ENCODE measurements at places on chromosomes 13 and 19. TPM values are rescaled to one million over a fixed set of nuclear protein-coding genes. Genes with fewer than 3 reads are reported as not detected.

Gene ZSCAN4
- polyA plus RNA-seq = not detected

DNA sequence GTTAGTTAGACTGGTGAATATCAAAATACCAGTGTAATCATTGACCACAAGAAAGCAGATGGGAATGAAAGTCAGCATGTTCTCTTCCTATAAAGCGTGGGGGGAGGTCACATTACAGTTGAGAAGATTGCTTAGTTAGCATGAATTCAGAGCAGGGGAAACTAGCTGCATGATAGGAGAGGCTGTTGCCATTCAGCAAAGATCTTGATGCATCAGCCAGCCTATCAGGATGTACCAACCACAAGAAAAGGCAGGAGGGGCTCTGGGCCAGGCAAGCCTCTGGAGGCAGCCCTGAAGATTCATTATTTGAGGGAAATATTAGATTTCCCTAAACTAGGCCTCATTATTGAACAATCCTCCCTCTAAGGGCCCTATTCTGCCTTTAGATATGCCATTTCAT is 5.0 kb upstream of the MTMR6 start:
- no peak overlapping the region for H3K4me3 ChIP-seq
- no peaks in the 10 kb centered on the region for H3K36me3 ChIP-seq
- no peak for DNase-seq
- H3K27me3 ChIP-seq = peaks cover 8% of the 10 kb centered on the region

DNA sequence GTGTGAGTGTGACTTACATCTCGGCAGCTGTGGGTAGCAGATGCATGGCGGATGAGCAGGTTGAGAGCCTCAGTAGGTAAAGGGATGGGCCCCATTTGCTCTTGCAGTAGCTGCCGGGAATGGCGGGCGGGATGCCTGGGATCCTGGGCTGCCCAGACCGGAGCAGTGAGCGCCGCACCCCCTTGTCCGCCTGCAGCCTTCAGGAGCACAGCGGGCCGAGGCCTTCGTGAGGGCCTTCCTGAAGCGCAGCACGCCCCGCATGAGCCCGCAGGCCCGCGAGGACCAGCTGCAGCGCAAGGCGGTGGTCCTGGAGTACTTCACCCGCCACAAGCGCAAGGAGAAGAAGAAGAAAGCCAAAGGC is 4.1 kb downstream of the POP4 start:
- H3K4me1 ChIP-seq = peaks cover 12% of the 10 kb centered on the region
- no peaks in the 10 kb centered on the region for H3K27me3 ChIP-seq
- peaks cover 68% of the 10 kb centered on the region for H3K36me3 ChIP-seq
- H3K4me3 ChIP-seq = no peak overlapping the region
- H3K27ac ChIP-seq = peak overlapping the region; percentile 8

DNA sequence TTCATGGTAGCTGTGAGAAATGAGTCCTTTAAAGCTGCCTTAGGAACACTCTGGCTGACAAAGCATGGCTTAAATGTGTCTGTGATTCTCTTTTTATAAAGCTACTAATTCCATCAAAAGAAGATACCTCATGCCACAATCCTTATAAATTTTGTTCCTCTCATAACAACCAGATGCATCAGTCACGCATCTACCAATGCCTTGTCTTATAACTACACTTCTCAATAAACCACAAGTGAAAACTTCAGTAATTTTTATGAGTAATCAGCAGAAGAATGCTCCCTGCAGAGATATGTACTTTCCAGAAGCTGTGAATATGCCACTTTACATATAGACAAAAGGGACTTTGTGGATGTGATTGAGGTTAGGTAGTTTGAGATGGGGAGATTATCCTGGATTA is 147.8 kb downstream of the SUCLA2 start:
- no peak overlapping the region for H3K27ac ChIP-seq
- H3K36me3 ChIP-seq = no peaks in the 10 kb centered on the region
- H3K4me1 ChIP-seq = no peaks in the 10 kb centered on the region
- no peaks in the 10 kb centered on the region for H3K27me3 ChIP-seq
- H3K4me3 ChIP-seq = no peak overlapping the region

DNA sequence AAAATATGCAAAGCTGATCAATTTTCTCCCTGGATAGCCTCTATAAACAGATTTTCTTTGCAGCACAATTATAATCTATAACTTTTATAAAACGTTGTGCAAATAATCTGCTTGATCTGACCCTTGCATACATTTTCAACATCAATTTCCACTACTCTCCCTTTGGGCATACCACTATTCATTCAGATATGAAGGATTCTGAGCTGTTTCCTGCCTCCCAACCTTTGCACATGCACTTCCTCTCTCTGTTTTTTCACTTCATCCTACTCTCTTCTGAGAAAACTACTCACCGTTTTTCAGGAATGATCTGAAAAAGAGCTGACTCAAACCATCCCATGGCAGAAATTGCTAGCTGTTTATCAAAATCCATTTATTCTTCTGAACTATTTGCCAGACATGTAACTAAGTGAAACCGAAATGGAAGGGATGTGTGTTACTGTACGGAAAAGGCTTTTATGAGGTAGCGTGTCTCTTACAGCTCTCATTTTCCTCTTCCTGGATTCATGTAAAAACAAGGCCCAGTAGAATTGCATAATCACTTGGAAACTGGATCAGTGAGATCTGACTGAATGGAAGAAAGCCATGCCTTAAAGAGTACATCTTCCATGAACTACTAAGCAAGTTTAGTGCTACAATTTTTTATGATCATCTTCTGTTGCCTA is 1447.3 kb upstream of the MIR17HG start:
- no peaks in the 10 kb centered on the region for H3K4me1 ChIP-seq
- H3K27ac ChIP-seq = no peak overlapping the region
- no peak for DNase-seq
- H3K4me3 ChIP-seq = no peak overlapping the region
- H3K27me3 ChIP-seq = no peaks in the 10 kb centered on the region
- no peaks in the 10 kb centered on the region for H3K36me3 ChIP-seq

- peak overlapping the region; percentile 27 for H3K27ac ChIP-seq
- H3K27me3 ChIP-seq = no peaks in the 10 kb centered on the region
Observed at GRCh38 chr19:42115219-42115618, 17.0 kb downstream of the POU2F2 start.

- no peak overlapping the region for H3K27ac ChIP-seq
- H3K4me3 ChIP-seq = no peak overlapping the region
- H3K36me3 ChIP-seq = no peaks in the 10 kb centered on the region
- H3K4me1 ChIP-seq = peaks cover 15% of the 10 kb centered on the region
Observed at GRCh38 chr13:51618626-51619025, 34.4 kb downstream of the WDFY2 start.
